ENCODE measurements at places on chromosomes 5 and 9.

- no peak for DNase-seq
Measured at GRCh38 chr5:76771705-76772405, 47.0 kb upstream of the F2RL1 start.

- no peak for DNase-seq
Measured at GRCh38 chr5:172668594-172669071, 27.6 kb downstream of the NEURL1B start.

- no peak for DNase-seq
Measured at GRCh38 chr5:40787986-40788385, 10.2 kb downstream of the PRKAA1 start.

DNA sequence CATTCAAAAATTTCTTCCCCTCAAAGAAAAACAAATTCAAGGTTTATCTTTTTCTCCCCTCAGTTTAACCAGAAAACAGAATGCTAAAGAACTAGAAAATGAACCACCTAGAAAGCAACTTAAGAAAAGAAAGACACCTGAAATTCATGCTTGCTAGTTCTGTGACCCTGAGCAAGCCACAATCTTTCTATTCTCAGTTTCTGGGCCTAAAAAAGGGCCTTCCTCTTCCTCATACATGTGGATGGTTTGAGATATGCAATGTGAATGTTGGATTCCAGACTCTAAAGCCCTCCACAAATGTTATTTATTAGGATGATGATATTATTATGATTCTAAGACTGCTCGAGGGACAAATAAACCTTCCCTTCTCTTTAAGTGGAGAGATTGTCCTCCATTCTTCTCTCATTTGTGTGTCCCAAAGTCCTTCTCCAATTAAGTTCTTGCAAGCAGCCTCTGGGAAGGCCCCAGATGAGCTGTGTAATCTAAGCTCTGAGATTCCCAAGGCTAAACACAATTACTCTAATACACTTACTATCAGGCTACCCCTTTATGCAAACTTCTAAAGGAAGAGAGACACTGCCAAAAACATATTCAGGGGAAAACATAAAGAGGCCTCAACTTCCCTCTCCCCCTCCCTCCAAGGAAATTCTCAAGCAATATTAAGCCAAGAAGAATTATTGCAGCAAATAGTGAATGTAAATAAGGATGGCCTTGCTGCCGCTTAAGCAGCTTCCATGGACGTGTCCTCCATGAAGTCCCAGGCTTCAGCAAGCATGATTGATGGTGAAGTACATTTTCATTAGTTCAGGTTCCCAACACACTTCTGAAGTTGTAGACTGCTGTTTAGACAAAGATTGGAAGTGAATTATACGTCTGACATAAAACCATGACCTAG is 80.2 kb downstream of the PRKACG start:
- no peak for DNase-seq

GRCh38 chr9:68455451-68455850 is 85.2 kb downstream of the TMEM252 start:
- no peak for DNase-seq

DNA sequence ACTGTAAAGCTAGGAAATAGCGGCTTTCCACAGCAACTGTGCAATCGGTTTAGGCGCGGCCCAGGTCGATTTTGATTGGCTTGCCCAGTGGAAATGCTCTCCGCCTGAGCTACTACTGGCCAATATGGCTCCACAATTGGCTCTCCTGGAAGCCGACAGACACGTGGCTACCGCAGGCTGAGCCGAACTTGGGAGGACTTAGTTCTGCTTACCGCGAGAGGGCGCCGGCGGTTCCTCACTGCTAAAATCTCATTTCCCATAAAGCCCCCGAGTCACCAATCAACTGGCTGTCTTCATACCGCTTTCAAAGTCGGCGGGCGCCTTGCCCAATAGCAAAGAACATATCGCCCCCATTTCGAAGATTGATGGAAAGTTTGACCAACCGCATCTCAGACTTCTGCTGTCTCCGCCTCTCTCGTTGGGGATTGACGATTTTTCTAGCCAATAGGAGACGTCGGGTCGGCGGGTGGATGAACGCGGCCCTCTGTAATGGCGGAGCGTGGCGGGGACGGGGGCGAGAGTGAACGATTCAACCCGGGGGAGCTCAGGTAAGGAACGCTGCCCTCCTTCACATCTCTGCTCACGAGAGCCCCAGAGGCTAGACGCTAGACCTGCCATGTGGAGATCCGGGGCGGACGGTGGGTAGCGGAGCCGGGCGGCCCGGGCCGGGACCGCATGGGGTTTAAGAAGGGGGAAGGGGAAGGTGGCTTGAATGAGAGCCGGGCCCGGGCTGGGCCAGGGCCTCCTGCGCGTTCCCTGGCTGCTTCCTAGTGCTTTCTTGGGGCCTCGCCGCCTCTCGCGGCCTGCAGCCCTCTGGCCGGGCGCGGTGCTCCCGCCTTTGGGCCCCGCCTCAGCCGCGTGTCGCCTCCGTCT is at the start of gene TCERG1:
Gene TCERG1 (plus strand): TSS at position 473 of the 873 bp plus-strand sequence. CDS start 17 bp downstream, at position 490.
- DNase-seq, result peak; percentile 100

DNA sequence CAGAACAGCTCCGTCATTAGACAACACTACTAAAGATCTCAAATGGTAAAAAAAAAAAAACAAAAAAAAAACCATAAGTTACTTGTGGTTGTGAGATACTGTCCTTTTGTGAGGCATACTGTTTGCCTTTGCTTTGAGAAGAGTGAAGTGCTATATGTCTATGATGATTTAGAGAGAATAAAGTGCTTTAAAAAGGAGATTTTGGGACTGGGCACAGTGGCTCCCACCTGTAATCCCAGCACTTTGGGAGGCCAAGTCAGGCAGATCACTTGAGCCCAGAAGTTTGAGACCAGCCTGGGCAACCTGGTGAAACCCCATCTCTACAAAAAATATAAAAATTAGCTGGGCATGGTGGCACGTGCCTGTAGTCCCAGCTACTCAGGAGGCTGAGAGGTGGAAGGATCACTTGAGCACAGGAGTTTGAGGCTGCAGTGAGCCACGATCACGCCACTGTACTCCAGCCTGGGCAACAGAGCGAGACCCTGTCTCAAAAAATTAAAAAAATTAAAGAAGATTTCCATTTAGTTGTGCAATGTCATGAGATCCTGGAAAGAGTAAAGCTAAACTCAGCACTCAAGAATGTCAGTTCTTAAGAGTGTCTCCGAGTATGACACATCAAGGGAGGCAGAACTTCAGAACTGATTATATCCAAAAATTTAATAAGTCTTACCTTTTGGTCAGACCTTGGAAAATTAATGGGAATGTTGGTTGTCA is 87.3 kb downstream of the PRDM6 start:
- no peak for DNase-seq

DNA sequence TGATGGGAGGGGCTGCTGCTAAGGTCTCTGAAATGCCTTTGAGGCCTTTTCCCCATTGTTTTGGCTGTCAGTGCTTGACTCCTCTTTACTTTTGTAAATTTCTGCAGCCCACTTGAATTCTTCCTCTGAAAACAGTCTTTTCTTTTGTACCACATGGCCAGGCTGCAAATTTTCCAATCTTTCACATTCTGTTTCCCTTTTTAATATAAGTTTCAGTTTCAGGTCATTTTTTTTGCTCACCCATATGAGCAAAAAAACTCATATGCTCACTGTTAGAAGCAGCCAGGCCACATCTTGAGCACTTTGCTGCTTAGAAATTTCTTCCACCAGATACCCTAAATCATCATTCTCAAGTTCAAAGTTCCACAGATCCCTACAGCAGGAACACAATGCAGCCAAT is 234.6 kb upstream of the ADRA1B start:
- DNase-seq, result no peak

DNA sequence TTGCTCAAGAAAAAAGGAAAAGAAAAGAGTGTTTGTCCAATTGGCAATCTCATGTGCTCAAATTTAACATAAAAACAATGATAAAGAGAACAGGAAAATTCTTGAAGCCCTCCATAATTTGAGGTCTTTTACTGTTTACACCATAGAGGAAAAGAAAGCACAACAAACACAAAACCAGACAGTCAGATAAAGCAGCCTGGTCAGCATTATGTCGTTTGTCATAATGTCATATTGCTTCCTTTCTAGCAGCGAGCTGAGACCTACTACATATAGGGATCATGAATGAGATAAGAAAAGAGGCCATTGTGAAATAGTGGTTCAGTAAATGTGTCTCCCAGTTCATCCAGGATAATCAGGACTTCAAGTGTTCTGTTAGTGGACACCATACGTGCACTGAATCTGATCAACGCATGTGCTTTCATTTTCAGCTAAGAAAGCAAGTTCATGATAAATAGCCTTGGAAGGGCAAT is 64.7 kb upstream of the SELENOP start:
- DNase-seq, result no peak

GRCh38 chr5:154365823-154366222 is 80.0 kb upstream of the SAP30L start:
- DNase-seq, result no peak

DNA sequence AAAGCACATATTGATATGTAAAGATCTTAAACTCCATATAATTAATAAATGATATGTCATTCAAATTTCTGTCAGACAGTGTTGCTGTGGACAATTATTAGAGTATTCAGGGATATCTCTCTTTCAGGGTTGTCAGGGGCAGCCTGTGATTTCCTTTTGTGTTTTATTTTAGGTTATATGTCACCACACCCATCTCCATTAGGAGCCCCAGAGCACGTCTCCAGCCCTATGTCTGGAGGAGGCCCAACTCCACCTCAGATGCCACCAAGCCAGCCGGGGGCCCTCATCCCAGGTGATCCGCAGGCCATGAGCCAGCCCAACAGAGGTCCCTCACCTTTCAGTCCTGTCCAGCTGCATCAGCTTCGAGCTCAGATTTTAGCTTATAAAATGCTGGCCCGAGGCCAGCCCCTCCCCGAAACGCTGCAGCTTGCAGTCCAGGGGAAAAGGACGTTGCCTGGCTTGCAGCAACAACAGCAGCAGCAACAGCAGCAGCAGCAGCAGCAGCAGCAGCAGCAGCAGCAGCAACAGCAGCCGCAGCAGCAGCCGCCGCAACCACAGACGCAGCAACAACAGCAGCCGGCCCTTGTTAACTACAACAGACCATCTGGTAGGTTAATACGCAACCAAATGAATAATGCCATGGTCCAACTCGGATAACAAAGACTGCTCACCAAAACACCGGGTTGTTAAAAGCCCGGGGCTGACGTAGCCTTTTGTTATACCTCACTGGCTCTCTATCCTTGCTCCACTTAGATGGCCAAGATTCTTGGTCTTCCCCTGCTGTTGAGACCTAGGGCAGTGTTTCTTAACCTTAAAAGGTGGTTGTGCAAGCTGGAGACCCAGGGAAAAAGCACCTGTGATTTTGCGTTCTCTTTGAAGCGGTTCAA is 24.4 kb downstream of the SMARCA2 start:
- DNase-seq, result peak; percentile 43

GRCh38 chr5:101425339-101425859 is 522.3 kb upstream of the ST8SIA4 start:
- DNase-seq, result no peak

DNA sequence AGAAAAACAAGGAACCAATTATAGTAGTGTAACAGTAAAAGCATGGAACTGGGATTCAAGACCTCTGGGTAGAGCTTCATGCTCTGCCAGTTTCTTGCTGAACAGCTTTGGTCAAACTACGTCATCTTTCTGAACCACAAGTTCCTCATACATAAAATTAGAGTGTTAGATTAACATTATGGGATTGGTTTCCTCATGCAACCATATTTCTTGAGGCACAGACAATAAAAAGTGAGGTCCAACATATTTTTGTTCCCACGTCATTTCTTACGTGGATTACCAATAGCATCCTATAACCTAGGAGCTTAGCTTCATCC is 354.8 kb downstream of the TMEM232 start:
- no peak for DNase-seq

DNA sequence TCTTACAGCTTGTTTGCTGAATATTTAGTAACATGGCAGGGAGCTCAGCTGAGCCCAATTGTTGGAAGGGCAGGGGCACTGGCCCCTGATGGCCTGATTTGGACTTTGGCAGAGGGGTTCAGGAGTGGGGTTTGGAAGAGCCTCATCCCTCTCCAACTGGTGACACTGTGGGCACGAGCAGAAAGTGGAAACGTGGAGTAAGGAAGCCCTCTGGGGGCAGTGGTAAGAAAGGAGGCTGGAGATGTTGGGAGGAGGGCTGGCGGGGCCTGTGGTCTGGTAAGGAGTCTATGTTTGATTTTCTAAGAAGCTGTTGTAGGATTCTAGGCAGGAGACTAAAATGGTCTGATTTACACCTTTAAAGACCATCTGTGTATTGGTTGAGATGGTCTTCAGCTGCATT is 208.9 kb downstream of the HSPA4 start:
- peak; percentile 13 for DNase-seq

GRCh38 chr5:103587185-103587748 is 24.7 kb upstream of the NUDT12 start:
- peak; percentile 36 for DNase-seq

DNA sequence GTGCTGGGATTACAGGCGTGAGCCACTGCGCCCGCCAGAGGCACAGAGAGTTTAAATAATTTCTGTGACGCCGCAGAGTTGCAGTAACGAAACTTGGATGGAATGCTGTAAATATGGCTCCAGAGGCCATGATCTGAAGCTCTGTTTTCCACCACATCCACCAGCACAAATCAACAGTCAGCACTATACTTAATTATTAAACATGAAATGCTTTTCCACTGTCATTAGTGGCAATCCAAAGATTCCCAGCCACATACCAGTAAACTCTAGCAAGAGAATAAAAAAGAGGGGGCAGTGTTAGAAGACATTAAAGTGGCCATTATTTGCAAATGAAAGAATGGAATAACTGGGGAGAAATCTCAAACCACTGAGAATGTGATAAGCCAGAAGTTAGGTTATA is 242.5 kb downstream of the DIRAS2 start:
- DNase-seq, result no peak

- no peak for DNase-seq
Measured at GRCh38 chr9:131732061-131732526, 7.8 kb downstream of the RAPGEF1 start.

- DNase-seq, result no peak
Measured at GRCh38 chr5:66880401-66880800, 284.2 kb downstream of the MAST4 start.

- DNase-seq, result no peak
Measured at GRCh38 chr5:170741801-170742200, 41.7 kb upstream of the GABRP start.

DNA sequence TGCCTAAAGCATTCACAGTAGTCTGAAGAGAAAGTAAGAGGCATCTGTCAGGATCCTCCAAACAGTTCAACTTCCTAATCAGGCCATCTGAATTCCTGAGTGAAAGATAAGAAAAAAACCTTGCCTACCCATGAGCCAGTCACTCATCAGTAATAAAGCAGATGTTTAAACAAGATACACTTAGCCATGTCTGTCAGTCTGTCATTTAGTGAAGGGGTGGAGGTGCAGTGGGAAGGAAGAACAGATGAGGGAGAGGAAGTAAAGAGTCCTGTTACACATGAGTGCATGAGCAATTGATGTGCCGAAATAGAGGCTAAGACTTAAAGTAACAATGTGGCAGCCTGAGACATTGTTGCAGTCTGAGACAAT is 29.9 kb upstream of the DMRTA1 start:
- no peak for DNase-seq

GRCh38 chr5:73897893-73898292 is 271.9 kb downstream of the ARHGEF28 start:
- no peak for DNase-seq

All from left lung (tissue), 14 donors.